ENCODE measurements at places on chromosomes 12 and 14.

DNA sequence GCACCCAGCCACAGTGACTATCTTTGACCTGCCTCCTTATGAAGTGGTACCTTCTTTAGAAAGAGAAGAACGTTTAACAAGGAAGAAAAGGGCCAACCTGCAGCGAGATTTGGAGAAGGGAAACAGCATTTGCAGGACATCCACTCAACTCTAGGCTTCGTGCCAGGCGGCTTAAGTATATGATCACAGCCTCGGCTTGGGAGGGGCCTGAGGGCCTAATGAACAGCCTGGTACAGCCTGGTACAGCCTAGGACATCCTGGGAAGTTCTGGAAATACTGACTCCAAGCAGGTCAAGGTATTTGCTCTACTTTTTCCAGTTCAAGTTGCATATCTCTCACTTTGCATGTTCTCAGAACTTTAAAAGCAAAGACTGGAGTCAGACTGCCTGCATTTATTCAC, 16.1 kb downstream of the HCAR2 start:
- DNase-seq = no peak

DNA sequence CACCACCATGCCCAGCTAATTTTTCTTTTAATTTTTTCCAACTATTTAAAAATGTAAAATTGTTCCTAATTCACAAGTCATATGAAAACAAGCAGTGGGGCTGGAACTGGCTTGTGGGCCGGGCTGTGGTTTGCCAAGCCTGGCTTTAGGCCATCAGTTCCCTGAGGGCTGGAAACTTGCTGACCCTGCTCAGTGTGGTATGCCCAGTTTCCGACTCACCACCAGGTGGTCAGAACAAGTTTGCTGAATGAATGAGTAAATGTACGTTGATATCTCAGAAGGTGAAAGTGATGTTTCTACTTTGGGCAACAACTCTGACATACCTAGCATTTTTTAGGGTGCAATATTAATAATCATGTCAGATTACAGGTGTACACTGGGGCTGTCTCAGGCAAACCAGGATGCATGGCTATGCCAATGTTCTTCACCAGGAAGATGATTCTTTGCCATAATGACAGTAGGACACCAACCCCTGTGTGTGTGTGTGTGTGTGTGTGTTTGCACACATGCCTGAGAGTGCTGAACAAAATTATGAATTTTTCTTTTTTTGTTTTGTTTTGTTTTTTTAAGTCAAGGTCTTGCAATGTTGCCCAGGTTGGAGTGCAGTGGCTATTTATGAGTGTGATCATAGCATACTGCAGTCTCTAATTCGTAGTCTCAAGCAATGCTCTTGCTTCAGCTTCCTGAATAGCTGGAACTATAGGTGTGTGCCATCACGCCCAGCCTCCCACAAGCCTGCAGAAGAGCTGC, 106.1 kb downstream of the PTPN11 start:
- no peak for DNase-seq

GRCh38 chr14:55238019-55238680, 33.1 kb upstream of the FBXO34 start:
- DNase-seq = no peak

DNA sequence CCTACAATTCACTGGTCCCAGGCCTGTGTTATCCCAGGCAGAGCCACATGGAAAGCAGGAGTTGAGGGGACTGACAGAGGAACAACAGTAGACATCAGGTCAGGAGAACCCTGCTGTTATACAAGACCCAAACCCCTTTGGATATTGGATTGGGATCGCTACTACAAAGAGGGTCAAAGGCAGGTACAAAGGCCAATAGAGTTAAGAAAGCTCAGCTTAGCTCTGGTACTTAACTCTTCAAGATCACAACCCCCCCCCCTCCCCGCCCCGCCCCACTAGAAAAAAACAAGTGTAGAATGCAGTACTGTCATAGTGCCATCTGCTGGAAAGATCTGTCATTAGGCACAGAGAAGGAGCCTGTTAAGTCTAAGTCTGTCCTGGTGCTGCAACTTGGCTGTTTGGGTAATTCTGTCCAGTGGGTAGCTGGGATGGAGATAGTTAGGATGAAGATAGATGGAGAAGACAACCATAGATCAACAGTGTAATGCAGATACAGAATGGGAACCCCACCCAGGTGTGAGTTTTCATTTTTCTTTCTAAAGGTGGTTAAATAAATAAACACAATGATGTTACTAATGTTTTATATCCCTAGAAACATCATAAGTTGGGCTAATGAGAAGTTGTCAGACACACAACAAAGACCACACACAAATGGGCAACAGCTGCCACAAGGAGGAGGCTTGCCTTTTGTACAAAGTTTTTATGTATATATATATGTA, 17.2 kb downstream of the REM2 start:
- DNase-seq = no peak

DNA sequence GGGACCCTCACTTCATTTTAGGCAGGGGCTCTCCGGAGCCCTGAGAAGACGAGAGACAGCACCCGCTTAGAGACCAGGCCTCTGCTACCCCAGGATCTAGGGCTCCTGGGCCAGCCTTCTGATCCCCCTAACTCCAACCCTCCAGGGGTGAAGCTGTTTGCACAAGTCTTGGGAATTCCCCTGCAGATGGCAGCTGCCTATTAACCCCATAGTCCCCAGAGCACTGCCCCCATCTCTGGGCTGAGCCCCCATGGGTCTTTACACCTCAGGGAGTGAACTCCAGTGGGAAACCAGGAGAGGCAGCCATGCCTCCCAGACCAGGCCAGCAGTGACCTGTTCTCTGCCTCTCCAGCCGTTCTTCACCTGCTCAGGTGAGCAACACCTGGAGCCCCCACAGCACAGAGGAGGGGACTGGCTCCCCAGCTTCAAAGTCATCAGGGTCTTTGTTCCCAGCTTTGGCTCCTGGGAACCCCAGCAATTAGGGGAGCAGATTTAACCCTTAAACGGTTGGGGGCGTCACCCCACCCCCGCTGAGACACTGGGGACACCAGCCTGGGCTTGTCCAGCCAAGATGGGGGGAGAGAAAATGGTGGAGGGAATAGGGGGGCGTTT, 2.3 kb downstream of the WNT10B start:
- DNase-seq = no peak

GRCh38 chr14:50955373-50956043, 11.2 kb upstream of the PYGL start:
- DNase-seq = no peak

- no peak for DNase-seq
These were observed 5.9 kb downstream of the PSEN1 start for GRCh38 chr14:73142216-73142615.
